ENCODE measurements at places on chromosomes 13 and 19.
A peak's percentile ranks its signal among the peaks of the same experiment; 100 is the strongest.

GRCh38 chr13:73261739-73262216 lies 203.0 kb downstream of the KLF5 start:
- no peak for DNase-seq

DNA sequence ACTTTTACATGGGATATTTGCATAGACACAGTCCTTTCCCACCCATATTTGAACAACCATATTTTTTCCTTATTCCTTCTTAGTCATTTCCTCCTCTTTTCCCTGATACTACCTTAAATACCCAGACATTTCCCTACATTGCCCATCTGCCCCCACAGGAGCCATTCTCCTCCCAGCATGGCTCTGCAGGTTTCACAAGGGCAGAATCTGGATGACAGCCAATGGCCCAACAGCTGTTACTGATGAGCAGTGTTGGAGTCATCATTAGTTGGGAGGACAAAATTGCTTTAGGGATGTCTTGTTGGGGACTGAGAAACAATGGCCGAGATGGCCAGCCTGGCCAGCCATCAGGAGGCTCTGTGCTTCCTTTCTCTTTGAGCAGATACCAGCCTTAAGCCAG lies 209.5 kb downstream of the KLF5 start:
- no peak for DNase-seq

DNA sequence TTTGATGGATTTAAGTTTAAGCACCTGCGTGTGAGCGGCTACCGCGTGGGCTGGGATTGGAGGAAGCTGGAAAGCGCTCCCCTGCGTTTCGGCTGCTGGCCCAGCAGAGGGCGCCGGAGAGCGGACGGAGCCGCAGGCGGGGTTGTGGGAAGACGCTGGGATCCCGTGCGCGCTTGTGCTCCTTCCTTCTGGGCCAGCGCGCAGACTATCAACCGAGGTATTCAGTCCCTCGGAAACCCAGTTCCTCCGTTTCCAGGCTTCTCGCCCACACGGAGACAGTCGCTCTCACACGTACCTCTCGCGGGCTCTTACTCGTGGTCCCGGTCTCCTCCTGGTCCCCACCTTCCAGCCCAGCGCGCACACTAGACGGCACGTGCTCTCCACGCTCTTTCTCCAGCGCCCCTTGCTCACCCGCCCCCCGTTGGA lies 28.8 kb downstream of the EPN1 start:
- DNase-seq, result peak; percentile 33

- no peak for DNase-seq
Observed at GRCh38 chr13:46926916-46927590, 30.2 kb upstream of the HTR2A start.

DNA sequence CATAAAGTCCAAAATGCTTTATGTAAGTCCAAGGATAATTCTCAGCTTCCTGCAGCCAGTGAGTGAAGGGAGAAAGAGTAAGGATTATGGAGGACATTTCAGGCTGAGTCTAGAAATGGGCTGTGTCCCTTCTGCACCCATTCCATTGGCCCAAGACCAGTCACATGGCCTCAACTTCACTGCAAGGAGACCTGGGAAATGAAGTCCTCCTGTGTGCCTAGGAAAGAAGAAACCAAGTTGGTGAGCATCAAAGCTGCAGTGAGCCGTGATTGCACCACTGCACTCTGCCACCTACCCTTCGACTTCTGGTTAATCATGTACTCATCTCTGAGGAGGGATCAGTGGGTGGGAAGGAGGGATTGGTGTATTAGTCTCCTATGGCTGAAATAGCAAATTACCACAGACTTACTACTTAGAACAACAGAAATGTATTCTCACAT lies 3.6 kb upstream of the CD37 start:
- DNase-seq, result peak; percentile 56

DNA sequence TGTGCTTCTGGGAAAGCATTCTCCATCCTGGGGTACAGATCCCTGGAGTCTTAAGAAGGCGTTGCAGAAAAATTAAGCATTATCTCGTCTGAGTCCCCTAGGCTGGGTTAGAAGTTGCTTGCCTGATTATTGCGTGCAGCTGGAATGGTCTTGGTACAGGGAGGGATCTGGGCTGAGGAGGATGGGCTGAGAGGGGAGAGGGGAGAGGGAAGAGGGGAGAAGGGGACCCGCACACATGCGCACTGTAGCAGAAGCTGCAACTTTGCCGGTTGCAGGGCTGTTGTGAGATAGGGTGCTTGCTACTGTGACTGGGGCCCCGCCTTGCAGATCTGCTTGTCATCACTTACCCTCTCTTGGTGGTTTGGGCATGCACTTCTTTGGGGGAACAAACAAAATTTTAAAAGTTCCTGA lies 316.8 kb downstream of the DLEU7 start:
- no peak for DNase-seq

- DNase-seq, result no peak
Observed at GRCh38 chr13:41970022-41970421, 9.1 kb upstream of the VWA8 start.

DNA sequence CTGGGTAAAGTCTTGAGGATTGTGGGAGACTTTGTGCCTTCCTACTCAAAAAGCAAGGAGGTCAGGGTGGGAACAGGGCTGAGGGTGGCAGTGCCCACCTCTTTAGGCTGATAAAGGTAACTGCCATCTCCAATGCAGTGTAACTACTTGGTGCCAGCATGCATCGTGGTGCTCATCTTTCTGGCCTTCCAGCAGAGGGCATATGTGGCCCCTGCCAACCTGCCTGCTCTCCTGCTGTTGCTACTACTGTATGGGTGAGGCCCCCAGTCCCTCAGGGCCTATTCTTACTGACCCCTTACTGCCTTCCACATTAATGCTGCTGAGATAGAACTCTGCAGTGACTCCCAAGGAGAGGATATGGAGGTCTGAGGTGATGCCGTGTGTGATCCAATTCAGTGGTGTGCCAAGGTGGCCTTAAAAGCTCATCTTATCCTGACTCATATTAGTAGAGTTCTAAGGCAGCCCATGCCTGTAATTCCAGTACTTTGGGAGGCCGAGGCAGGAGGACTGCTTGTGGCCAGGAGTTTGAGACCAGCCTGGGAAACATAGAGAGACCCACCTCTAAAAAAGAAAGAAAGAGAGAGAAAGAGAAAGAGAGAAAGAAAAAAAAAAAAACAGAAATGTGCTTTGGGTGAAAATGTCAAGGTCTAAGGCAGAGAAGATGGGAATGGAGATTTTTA lies 9.7 kb upstream of the ARHGAP45 start:
- no peak for DNase-seq

GRCh38 chr13:111017755-111018459 lies 97.2 kb upstream of the ARHGEF7 start:
- DNase-seq, result no peak

DNA sequence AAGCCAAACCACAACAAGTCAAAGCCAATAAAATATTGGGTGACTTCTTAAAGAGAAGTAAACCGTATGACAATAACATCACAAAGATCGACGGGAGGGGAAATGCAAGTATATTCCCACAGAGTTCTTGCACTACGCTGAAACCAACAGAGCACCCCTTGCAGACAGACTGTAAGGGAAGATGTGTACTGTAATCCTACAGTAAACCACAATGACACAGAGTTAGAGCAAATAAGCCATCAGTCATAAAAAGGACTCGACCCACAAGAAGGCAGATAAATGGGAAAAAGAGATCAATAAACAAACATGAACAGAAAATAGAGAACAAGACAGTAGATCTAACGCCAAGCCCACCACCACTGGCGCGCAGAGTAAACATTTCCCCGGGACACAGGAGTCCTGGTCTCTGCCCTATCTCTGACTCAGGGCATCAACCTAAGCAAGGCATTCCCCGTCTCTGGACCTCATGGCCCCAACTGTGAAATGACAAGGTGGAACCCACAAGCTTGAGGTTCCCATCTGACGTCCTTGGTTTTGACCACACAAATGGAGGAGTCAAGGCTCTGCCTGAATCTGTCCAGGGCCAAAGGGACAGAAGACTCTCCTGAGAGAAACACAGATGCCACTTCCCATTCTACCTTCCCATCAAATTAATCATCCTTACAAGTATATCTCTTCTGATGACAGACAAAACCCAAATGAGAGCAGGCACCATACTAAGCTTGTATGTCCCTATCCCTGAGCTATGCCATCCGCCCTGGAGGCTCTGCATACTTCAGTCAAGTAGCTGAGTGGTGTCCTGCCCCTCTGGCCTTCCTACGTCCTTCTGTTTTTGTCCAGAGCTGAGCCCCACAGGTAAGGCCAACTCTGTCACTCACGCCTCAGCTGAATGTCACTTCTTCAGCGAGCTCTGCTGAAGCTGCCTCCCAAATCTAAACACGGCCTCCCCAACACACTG lies 15.0 kb downstream of the SAFB2 start:
- DNase-seq, result no peak

DNA sequence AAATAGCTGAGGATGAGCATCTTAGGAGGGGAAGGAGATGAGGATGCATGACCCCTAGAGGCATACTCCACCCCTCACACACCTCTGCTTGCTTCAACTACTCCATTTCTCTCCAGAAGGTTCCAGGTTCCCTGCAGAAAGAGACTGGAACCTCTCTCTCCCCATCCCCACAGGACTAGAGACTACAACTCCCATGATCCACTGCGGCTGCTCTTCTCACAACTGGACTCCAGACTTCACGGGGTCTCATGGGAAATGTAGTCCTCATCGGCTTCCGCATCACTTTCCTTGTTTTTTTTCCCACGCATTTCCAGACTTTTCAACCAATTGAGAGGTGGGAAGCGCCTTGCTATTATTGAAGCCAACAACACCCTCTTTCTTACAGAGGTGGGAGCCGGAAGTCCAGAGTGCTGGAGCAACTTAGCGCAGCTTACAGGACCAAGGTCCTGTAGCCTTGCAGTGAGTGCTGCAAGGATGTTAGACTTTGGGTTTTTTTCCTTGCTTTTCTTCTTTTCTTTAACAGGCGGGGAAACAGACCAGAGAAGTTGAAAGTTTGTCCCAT lies 13.9 kb upstream of the CACNG6 start:
- DNase-seq, result peak; percentile 87

GRCh38 chr13:110323172-110323891 lies 16.2 kb downstream of the COL4A2 start:
- no peak for DNase-seq

- DNase-seq, result no peak
Observed at GRCh38 chr19:1748873-1749341, 4.4 kb upstream of the ONECUT3 start.

DNA sequence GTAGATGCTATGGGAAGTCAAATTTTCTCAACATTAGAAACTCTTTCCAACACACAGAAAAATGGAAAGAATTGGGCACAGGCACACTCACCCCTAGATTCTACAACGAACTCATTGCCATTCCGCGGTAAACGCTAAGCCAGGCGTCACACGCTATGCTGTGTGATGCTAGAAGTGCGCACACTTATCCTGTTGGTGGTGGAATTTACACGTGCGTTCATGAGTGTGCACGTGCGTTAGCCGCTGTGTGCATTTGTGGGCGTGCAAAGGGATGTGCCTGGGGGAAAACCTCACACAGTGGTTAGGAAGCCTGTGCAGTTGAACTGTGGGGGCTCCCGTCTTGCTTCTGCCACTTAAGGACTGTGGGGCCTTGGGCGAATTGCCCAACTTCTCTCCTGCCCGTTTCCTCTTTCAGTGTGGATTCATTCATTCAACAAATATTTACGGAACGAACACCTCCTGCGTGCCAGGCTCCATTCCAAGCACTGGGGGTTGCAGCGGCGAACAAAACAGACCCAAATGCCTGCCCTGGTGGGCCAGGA lies 7.7 kb downstream of the NFILZ start:
- no peak for DNase-seq

DNA sequence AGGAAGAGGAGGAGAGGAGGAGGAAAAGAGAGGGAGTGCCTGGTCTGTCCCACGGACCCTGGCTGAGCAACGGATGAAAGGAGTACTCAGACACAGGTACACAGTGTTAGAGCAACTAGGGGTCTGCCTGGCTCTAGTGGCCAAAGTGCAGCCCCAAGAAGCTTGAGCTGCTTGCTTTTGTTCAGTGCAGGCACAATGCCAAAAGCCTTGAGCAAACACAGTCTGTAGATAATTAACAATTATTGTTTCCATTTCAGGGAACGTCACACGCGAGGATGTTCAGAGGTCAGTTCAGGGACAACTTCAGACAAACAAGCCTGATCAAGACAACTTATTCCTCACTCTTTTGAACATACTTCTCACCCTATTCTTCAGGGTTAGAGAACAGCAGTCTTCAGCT lies 32.2 kb upstream of the ZNF726 start:
- no peak for DNase-seq

GRCh38 chr13:107576430-107576829 lies 638.9 kb downstream of the LIG4 start:
- no peak for DNase-seq

DNA sequence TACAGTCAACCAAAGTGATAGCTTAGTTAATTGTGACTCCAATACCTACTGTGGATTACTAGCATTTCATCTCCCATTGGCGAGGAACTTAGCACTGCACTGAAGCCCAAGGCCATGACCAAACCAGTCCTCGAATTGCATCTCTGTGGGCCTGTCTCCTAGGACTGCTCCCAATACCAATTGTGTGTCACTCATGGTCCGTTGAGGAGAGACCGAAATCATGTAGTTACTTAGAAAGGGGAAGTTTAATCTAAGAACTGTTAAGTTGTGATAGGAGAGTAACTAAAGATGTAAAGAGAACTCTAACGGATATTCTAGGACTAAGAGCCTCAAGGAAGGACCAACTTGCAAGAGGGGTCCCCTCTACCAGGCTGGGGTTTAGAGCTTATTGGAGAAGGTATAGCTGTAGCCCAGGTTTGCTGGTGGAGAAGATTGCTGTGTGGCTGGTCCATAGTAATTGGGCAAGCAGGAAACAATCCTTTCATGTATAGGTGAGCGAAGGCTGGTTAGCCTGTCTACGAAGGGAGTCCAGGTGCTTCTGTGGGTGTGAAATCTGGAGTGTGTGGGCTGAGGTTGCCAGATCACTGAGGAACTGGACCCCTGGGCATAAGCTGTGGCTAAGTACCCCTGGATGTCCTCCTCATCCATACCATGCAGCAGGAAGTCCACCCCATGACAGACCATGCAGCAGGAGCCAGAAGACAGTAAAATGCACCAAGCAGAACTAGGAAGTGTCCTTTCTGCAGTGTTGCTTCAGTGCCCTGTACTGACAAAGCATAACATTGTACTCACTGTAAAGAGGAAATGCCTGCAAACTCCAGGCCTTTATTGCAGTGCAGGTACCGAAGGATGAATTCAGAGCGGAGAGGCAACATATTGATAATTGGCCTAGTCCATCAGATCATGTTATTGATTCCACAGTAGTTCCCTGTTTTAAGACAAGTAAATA lies 30.8 kb downstream of the DNAJC3 start:
- no peak for DNase-seq

DNA sequence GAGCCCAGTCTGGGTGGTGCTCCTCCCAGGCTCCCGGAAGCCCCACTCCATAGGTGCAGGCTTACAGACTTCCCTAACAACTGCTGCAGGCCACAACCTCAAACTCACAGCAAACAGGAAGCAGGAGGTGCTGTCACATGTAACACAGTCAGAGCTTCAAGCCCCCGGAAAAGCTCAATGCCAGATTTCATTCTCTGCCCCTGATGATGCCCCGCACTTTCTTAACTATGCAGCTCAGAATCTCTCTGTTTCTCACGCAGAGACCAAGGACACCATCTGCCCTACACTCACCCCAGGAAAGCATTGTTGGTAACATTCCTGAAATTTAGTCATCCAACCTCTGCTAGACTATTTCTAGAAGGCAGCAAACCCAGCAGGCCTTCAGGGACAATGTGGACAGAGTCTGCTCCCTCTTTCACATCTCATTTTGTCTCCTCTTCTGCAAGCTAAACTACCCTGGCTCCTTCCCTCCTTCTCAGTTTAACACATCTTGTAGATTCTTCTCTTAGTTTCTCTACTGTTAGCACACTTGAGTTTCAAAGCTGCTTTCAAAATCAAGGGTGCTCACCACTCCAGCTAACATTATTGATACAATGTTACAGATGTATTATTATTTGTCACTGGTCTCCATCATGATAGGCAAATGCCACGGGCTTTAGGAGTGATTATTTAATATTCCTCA lies 162.5 kb downstream of the KCTD12 start:
- no peak for DNase-seq

- DNase-seq, result no peak
Observed at GRCh38 chr19:39736088-39736487, 1.7 kb downstream of the CLC start.
